ENCODE measurements at places on chromosomes 12 and 14.

DNA sequence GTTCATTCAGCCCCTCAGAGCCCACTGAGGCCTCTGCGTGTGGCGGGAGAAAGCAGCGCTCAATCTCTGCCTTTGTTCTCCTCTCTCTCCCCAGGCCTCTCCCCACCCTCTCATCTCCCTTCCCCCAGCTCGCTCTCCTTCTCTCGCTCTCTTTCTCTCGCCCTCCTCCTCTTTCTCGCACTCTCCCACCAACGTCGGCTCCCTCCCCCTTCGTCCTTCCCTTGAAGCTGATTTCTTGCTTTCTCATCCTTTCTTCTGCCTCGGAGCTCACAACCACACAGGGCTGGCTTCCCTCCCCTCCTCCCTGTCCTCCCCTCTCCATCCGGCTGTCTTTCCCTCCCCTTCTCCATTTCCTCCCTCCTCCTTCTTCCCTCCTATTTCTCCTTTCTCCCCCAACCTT lies 96.4 kb downstream of the LRRC74A start:
- DNase-seq: no peak

GRCh38 chr12:104641862-104642261 lies 185.1 kb downstream of the CHST11 start:
- DNase-seq: no peak

- no peak for DNase-seq
Measured at GRCh38 chr14:67703997-67704396, 2.3 kb downstream of the RDH12 start.

DNA sequence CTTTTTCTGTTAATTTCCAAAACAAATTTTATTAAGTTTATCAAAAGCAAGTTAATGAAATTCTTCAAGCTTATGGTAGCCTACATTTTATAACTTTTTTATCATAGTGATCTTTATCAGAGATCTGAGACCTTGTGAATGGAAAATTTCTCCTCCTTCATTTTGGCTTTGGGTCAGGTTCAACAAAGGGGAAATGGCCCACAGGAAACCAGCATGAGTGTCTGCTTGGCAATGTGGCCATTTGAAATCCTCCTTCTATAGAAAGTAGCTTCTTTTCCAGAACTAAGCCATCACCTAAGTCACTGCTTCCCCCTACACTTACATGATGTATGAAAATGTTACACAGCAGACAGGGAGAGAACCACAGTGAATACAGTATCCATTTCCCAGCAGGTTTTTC lies 1.6 kb downstream of the RHOJ start:
- no peak for DNase-seq

DNA sequence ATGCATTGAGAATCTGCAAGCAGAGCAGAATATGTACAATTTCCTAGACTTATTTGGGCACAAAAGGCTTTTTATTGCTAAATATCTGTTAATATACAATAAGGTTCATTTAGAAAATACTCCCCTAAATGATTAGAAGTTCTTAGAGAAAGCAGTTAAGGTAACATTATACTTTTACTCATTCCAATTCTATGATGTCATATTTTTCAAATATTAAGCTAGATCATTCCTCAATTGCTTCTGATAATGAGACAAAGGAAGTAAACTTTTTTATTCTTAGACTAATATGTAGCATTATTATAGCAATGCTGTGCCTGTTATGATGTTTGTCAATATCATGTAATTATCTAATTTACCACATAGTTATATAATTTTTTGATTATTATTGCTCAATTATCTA lies 447.0 kb downstream of the SLC16A7 start:
- DNase-seq: no peak

Data from urothelium cell line (cell line).